ENCODE measurements at places on chromosomes 7 and 10.

DNA sequence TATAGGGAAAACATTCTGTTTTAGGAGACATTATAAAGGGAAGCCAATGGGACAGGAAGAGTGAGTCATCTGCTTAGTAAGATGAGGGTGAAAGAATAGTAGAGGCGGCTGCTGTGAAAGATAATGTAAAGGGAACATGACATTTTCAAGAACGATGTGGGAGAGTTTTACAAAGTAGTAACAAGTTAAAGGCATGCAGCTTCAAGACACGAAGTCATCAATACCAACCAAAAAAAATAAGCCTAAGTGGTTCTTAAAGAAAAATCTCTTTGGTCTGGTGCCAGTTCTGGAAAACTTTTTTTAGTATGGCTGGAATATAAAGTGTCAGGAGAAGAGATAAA is 6.1 kb downstream of the GSTO1 start:
- DNase-seq: no peak

DNA sequence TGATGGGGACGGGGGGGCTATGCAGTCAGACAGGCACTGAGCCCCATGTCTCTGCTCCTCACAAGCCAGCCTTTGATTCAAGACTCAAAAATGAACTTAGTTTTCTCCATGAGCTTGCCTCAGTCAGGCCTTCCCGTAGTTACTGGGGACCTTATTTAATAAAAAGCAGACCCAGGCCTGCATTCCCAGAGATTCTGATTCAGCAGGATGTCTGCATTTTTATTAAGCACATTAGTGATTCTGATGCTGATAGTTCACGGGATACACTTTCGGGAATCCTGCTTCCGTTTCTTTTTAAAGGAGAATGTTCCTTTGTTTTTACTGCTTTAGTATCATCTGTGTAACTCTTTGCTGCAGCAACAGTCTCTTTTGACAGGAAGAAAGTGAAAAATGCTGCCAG is 28.3 kb upstream of the PLPP4 start:
- DNase-seq: no peak

- no peak for DNase-seq
These were observed 342.1 kb downstream of the GRID1 start for GRCh38 chr10:86024281-86025041.

GRCh38 chr10:82922755-82923154 is 1047.8 kb downstream of the NRG3 start:
- no peak for DNase-seq

- no peak for DNase-seq
These were observed 13.1 kb downstream of the WNT16 start for GRCh38 chr7:121341933-121342332.
